Left cardiac atrium (tissue), 4 donors: ENCODE measurements at places on chromosomes 1 and 21.

- DNase-seq = no peak
Measured at GRCh38 chr1:221169447-221169889, 290.2 kb downstream of the HLX start.

- no peak for DNase-seq
Measured at GRCh38 chr1:67789551-67789950, 43.7 kb downstream of the GNG12 start.

DNA sequence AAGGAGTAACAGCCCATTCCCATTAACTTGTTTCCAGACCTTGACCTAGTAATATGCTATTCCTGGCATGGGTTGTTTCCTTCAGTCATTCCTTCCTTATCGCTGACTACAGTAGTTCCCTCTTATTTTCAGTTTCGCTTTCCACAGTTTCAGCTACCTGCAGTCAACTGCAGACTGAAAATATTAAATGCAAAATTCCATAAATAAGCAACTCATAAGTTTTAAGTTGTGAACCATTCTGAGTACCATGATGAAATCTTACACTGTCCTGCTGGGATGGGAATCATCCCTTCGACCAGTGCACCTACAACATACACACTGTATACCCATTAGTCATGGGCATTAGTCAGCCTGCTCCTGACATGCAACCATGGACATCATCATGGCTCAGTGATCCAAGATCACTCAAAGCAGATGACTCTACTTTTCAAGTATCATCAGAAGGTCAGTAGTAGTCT, 66.7 kb downstream of the CCDC30 start:
- DNase-seq = no peak

GRCh38 chr1:118744420-118744819, 243.7 kb downstream of the TBX15 start:
- DNase-seq = no peak

DNA sequence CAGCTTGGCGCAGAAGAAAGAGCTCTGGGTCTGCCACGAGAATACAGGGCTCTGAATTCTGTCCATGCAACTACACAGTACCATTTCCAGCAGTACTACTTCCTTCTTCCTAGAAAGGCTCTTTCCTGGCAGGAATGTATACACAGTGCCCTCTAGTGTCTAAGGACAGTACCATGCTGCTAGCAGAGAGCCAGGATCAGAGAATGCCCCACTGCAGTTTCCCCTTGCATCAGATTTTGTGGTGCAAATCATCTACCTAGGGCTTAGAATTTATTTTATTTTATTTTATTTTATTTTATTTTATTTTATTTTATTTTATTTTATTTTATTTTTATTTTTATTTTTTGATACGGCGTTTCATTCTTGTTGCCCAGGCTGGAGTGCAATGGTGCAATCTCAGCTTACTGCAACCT, 50.8 kb downstream of the PAX7 start:
- no peak for DNase-seq

DNA sequence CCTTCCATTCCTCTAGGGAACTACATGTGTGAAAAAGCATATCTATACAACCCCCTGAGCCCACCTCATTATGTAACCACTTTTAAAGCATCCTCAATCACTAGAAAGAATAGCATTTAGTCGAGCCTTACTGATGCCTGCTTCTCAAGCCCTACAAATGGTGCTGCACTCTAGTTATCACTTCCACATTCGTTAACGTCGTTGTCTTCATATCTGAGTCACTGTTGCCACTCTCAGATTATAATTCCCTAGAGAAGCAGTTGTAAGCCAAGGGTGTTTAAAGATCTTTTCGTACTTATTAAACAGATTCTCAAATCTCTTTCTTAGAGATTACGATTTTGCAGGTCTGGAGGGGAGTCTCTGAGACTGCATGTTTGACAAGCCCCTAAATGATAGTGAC, 16.5 kb downstream of the ATP1B1 start:
- DNase-seq = no peak

- no peak for DNase-seq
Measured at GRCh38 chr1:9312168-9312720, 19.6 kb downstream of the SPSB1 start.

DNA sequence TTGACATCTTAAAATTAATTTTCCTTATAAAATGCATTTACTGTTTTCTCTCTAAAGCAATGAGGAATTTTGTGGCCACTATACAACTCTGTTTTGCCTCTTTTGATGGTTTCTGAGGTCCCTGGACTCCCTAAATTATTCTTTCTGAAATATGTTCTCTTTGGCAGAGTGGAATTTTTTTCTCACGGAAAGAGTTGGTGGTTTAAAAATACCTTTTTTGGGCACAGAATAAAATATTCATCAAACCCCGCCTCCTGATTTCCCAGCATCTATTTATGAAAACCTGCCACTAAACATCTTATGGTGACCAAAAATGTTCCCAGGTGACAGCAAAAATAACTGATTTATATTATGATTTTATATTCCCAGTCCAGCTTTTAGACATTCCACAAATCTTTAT, 165.3 kb upstream of the SYT6 start:
- no peak for DNase-seq

DNA sequence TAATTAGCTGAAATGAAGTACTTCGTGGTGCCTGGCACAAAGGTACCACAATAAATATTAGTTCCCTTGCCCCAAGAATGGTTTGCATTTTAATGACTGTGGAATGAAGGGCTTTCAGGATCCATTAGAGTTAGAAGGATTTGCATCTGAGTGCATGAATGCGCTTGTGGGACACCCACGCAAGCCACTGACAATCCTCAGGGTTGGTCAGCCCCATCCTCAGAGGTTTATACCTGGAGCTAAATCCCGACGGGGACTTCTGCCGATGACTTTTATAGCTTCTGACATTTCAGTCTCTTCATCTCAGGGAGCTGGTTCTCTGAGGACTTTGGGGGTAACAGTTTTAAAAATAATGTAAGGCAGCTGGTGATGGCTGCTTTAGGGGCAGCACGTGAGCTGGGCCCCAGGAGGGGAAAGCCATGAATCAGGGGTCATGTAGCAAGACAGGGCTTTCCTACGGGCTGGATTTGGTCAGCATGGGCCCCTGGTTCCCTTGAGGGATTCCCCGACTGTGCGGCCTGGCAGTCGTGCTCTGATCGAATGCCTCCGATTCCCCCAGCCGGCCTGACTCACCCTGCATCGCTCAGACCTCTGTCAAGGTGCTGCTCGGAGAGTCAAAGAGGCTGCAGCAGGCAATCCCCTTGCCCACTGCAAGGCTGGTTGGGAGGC, 20.8 kb upstream of the IL10 start:
- DNase-seq = no peak

GRCh38 chr1:18240906-18241305, 133.3 kb downstream of the IGSF21 start:
- DNase-seq = no peak

DNA sequence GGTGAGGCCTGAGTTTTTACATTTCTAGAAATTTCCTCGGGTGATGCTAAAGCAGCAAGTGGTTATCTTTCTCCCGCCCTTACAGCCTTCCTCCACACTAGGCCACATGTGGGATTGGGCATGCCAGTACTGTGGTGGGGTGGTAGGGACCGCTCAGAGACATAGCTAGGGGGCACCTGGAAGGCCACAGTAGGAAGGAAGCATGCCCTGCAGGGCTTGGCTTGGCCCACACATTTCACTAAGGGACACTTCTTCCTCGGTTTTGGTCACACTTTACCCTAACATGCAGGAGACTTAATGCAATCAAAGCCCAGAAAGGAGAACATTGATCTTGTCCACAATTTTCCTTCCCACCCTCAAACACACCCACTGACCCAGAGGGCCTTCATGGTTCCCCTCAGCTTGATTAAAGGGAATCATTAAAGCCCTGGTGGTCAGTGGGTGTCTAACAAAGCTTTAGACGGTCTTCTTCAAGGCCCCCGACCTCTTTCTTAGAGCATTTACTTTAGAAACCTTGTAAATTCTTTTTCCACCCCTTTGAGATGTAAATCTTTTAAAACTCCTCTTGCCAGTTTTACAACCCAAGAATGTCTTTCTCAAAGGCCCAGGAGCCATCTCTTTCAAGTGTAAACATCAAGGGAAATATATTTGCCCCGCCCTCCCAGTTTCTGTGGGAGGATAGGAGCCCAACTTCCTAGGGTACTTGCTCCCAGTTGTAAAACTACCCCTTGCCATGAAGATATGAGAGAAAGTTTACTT, 246.4 kb upstream of the PTBP2 start:
- no peak for DNase-seq

GRCh38 chr1:48470481-48470855, 1.5 kb downstream of the SPATA6 start:
- DNase-seq = peak; percentile 43
